ENCODE measurements at places on chromosomes 16 and 17.

- DNase-seq = no peak
Measured at GRCh38 chr17:57344261-57344660, 87.9 kb downstream of the MSI2 start.

DNA sequence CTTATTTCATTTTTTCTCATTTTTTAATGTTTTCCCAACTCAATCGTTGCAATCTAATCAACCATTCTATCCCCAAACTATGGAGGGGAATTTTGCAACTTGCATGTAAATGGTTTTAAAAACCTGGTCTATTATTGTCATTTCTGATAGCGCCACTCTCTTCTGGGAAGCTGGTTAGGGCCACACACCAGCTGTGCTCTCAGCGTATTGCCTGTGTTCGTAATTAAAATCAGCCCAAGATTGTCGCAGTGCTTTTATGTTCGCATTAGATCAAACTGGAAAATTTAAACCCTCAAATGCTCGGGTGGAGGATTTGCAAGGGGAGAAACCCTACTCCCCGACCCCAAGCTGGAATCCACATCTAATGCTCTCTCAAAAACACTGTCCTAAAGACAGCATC, 123.5 kb upstream of the CACNG5 start:
- DNase-seq = no peak

DNA sequence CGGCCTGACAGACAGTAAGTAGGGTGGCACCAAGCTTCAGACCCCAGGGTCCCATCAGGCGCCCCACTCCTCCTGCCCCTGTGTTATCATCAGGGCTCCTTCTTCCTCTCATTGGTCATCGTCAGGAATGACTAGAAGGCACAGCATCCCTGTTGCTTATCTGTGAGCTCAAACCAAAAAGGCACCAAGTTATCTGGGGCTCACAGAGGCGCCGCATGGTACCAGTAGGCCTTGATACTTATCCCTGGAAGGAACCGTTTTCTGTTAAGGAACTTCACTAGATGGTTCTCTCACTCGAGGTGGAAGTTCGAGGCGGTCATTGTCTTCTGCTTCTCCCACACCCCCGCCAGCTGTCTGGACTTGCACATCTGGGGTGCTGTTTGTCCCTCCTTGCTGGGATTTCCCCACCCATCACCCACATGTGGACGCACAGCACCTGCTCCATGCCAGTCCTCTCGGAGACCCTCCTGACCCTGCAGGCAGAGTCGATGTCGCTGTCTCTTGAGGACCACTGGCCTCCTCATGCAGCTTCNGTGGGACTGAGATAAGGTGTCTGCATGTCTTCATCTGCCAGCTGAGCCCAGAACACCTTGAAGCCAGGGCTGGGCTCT, 52.1 kb downstream of the METRNL start:
- no peak for DNase-seq

DNA sequence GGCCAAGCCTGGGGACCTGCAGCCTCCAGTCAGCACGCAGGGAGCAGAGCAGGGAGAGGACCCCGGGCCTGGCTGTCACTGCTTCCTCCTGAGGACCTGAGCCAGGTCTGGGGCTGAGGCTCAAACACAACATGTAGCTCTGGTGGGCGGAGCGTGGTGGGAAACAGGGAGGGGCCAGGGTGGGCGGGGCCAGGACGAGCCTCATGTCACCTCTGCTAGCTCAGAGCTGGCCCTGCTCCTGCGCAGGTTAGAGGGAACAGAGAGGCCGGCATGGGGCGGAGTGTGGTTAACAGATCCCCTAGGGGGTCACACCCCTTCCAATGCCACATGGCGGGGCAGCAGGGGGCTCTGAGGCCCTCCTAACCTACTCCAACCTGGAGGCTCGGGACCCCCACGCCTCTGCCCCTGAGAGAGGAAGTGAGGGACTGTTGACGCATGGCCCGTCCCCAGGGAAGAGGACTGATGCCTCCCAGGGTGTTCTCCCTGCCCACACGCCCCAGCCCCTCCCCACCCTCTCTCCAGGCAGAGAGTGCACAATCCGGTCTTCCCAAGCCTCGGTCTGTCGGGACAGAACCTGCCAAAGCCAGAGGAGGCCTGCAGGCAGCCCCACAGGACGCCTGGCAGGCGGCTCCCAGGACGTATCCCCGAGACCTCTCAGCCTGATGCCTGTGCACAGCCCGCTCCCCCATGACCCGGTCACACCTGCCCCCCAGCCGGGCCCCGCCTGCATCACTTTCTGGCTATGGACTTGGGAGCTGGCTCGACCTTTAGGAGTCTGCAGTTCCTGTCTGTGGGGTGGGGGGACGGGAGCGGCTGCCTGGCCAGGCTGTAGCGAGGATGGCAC, 15.2 kb downstream of the PIEZO1 start:
- DNase-seq = peak; percentile 17

GRCh38 chr17:28178800-28179199, 136.3 kb downstream of the NLK start:
- no peak for DNase-seq

- no peak for DNase-seq
Measured at GRCh38 chr16:77995843-77996455, 26.4 kb upstream of the CLEC3A start.

DNA sequence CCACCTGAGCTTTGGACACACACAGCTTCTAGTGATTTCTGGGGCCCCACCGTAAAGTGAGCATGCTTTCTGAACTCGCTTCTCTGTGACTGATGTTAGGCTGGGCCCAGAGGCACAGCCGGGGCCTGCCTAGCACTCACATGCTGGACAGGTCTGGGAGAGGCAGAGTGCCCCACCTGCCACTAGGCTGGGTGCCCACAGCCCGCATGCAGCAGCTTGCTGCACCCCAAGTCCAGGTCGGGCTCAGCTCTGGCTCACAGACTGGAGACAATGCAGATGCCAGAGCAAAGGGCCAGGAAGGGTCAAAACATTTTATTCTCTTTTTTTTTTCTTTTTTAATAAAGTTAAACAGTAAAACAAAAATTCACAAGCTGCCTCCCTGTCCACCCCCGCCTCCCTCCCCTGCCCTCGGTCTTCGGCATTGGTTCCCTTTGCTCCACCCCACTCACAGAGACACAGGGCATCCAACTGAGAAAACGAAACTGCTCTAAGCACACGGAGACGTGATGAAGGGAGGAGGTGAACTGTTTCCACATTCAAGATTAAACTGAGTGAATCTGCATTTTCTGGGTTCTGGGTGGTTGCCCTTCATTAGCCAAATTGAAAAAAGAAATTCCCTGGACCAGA, 9.7 kb downstream of the CNP start:
- no peak for DNase-seq

DNA sequence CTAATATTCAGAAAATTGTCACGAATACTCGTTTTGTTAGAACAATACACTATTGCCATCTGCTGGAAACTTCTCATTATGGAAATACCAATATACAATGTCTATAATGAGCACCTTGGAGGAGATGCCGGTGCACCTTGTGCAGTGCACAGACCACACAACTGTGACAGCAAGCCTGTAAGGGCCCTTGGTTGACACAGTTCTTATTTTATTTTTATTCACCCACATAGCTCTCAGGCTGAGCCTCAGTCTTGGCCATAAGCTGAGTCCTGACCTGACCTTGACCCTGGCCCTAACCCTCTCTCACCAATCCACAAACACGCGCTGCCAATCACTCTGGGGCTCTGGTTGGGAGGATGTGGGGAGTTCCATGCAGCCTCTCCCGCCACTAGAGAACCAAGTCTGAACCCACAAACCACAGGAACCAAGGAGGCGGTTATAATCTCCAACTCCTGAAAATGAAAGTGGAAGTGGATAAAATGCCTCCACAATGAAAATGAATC, 7.6 kb downstream of the AIPL1 start:
- no peak for DNase-seq

DNA sequence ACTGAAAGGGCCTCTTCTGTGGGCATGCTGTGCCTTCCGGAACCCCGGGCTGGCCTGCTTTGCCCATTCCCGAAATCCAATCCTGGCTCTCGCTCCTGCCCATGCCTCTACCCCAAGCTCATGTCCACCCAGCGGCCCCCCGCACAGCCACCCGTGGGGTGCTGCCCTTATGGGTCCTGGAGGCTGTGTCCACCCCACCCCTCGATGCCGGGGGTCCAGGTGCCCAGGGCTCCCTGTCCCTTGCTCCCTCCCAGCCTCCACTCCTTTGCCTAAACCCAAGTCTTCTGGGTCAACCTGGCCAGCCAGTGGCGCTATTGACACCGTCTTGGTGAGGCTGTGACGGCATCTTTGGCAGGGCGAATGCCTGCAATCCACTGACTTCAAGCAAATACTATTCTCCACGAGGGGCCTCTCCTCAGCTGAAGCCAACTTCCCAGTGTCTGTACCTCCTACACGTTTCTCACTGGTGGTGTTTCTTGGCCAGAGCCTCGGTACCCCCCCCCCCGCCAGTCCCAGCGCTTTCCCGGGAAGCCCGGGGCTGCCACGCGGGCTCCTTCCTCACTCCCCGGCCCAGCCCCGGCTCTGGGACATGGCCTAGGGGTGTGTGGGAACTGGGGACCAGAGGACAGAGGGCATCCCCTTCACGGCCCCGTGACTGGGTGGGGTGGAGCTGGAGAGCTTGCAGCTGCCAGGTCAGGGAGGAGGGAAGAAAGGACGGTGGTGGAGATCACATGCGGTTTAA, 12.2 kb upstream of the DUS1L start:
- DNase-seq = no peak

DNA sequence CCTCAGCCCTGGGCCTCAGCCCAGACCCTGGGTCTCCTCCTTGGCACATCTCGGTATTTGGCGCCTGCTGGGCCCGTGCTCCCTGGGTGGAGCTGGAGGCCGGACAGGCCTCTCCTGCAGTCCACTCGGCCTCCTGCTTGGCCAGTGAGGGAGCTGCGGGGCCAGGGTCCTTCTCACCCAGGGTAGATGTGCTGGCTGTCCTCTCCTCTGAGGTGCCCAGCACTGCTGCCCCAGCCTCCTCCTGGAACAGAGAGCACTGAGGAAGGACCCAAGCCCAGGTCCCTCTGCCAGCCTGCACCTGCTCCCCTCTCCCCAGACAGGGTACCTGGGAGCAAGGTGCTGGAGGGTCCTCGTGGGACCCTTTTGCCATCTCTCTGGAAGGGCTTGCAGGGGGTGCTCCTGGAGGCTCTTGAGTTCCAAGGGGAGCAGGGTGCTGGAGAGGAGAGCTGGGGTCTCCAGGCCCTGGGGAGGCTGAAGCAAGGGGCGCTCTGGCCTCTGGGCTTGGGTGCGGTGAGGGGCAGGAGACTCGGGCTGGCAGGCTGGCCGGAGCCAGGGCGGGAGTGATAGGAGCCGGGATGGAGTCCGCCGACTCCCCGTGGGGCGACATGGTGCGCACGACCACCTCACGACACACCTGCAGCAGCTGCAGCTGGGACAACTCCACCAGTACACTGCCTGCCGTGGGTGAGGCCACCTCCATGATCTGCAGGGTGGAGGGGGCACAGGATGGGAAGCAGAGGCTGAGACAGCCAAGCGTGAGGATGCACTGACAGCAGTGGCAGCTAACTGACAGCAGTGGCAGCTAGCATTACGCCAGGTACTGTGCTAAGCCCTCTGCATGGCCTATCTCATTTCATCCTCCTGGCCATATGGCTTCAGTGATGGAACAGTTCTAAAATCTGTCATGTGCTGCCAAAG, 17.8 kb downstream of the TSPOAP1 start:
- DNase-seq = no peak

GRCh38 chr16:48146710-48147109, 9.1 kb downstream of the ABCC12 start:
- no peak for DNase-seq

GRCh38 chr17:31586946-31587345, 195.5 kb downstream of the RAB11FIP4 start:
- DNase-seq = no peak

- no peak for DNase-seq
Measured at GRCh38 chr16:48607056-48607825, 2.7 kb downstream of the N4BP1 start.

DNA sequence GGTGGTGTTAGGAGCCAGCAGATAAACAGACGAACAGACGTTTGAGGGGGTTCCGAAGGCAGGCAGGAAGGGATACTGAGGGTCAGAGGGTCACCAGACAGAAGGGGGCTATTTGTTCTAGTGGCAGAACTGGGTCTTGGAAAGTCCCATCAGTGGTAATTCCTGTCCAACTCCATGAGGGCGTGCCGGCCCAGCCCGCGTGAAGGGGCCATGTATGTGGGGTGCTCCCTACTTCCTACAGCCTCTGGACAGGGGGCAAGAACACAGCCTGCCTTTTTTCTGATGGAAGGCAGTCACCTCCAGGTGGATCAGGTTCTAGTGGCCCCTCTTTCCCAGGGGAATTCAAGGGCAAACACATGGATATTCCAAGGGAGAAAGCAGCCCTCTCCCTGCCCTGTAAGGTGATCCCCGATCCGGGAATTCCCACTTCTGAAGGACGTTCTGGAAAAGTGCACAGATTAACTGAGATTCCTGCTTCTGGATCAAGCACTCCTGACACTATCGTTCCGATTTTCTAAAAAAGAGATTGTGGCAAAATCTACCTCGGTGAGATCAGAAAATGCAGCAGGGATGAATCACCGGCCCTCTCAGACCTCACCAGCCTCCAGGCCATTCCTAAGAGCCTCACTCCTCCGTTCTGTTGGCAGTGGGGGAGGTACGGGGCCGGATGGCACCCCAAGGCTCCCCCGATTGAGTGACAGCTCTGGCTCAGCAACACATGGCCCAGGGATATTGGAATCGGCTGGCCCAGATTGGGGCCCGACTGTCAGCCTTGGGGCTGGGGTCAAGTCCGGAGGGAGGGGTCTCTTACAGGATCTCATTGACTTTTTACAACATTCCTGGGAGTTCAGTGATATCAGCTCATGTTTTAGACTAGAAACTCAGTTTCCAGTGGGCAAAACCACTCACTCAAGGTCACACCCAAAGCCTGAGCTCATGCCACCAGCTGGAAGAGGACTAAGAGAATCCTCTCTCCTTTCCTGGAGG, 12.4 kb downstream of the STX1B start:
- DNase-seq = no peak

GRCh38 chr16:17351441-17352035, 119.2 kb downstream of the XYLT1 start:
- no peak for DNase-seq

GRCh38 chr17:17566896-17567513, 24.5 kb downstream of the PEMT start:
- no peak for DNase-seq

DNA sequence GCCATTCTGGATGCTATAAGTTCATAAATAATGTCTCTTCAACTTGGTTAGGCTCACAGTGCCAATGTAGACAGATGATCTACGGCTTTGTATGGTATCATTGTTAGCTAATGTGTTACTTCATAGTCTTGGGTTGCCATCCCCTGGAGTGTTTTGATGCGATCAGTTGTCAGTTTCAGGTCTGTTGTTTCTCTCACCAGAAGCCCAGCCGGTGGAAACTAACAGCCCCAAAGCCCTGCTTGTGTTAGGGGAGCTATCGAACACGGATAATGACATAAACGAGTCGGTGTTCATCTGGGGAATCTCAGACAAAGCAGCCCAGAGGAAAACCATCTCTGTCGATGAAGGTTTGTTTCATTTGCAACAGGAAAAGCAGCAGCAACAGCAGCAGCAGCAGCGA, 107.4 kb upstream of the ANKFN1 start:
- no peak for DNase-seq

- DNase-seq = no peak
Measured at GRCh38 chr16:84570739-84571403, 47.0 kb downstream of the COTL1 start.

GRCh38 chr16:14181371-14182050, 110.4 kb downstream of the MRTFB start:
- DNase-seq = no peak
